ENCODE measurements at places on chromosomes 7 and 10.

DNA sequence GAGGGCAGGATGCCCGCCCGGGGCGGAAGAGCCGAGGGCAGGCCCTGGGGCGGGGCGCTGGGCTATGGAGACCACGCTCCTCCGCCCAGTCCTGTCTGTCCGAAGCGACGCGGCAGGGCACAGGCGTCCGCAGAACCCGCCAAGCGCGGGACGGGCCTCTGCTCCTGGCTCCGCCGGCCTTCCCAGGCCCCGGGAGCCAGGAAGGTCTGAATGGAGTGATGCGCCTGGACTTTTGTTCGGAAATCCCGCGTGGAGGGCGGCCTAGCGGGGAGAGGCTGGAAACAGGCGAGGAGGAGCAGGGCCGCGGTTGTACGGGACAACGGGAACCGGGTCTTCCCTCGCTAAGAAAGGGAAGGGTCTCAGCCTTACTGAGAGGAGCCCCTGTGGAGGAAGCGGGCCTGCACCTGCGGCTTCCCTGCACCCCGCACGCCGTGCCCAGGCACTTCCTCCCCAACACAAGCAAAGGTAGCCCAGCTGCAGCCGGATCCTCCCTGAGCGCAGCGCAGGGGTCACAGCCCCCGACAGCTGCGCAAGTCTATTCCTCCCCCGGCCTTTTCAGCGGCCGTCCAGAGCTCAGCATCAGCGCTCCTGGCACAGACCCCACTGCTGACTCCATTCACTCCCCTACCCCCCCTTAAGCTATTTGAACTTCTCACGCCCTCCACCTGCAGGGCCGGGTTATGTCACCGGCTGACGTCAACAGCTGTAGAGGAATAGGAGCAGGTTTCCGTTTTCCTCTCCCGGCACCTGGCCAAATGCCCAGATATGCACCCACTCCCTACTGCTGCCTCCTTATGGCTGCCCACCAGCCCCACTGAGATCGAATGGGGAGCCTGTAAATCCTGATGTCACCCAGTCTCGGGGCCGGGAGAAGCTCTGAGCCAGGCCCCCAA is 143.2 kb upstream of the RET start:
- DNase-seq: no peak

DNA sequence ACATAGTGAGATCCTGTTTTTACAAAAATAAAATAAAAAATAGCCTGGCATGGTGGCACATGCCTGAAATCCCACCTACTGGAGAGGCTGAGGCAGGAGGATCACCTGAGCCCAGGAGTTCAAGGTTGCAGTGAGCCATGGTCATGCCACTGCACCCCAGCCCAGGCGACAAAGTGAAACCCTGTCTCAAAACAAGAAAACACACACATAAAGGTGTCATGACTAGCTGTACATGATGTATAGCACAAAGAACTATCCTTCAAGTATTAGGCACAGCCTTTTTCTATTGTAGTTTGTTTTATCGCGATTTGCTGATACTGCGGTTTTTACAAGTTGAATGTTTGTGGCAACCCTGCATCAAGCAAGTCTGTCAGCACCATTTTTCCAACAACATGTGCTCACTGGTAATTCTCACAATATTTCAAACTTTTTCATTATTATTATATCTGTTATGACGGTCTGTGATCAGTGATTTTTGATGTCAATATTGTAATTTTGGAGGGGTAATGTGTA is 11.5 kb upstream of the SNX13 start:
- no peak for DNase-seq

DNA sequence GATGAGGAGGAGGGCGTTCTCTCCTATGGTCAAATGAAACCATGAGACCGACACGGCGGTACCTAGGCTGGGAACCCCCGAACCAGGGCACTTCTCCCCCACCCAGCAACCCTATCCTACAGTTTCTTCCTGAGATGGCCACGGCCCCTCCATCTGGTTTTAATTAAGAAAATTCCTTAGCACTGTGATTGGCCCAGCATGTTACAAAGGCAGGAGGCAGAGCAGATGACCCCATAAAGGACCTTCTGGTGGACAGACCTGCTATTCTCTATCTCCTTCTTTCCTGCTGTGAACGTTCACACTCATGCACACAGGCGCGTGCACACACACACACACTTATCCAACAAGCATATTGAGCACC is 129.4 kb downstream of the RGS10 start:
- no peak for DNase-seq

GRCh38 chr7:150400008-150400787 is 21.1 kb downstream of the ZNF775 start:
- no peak for DNase-seq

DNA sequence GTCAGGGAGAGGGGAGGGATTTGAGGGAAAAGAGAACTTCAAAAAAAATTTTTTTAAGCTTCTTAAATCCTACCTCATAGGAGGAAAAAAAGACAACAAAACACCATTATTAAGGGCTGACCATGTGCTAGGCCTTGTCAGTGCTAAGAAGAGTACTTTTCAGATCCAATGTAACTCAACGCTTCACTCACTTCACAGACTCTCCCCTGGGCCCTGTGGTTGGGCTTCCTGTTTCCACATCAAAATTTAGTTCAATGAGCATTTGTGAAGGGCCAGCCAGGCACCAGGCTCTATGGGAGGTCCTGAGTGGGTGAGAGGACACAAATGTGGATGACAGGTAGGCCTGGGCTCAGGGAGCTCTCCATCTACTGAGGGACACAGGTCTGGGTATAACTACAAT is 249.8 kb downstream of the PTEN start:
- DNase-seq: no peak

DNA sequence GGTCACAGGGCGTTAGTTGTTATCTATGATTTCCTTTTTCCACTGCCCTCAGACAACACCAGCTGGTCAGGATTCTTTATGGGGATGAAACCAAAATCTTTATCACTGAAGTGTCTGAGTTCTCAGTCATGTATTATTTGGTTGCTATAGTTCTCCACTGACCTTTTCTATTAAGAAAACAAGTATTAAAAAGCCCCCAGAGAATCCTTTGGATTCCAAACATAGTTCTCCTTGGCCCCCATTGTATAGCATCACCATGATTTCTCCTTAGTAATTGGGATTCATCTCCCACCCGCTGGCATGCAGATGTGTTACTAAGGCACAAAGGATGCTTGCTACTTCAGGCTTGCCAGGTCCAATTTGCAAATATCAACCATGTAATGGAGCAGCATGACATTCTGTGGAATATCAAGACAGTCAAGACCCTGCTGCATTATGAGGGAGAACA is 94.3 kb downstream of the IQUB start:
- DNase-seq: no peak

GRCh38 chr10:128614802-128615553 is 488.8 kb upstream of the MKI67 start:
- no peak for DNase-seq

GRCh38 chr10:67802767-67803538 is 35.0 kb downstream of the DNAJC12 start:
- DNase-seq: no peak

DNA sequence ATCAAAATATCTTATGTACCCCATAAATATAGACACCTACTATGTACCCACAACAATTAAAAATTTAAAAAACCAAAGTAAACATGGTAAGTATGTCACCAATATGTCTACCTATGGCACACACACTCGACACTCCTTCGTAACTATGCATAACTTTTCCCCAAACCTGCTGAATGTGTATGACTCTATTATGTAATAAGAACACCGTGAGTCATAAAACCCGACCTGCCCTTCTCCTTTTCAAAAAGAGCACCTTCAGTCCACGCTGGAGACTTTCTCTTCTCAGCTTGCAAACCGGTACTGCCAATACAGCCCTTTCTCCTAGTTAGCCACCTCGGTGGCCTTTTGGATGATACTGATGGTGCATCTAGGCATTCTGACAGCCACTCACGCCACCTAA is 186.3 kb downstream of the PRPF18 start:
- DNase-seq: no peak

Data from amygdala (tissue), 56 donors.